ENCODE measurements at places on chromosomes 16 and 17.
A peak's percentile ranks its signal among the peaks of the same experiment; 100 is the strongest.

DNA sequence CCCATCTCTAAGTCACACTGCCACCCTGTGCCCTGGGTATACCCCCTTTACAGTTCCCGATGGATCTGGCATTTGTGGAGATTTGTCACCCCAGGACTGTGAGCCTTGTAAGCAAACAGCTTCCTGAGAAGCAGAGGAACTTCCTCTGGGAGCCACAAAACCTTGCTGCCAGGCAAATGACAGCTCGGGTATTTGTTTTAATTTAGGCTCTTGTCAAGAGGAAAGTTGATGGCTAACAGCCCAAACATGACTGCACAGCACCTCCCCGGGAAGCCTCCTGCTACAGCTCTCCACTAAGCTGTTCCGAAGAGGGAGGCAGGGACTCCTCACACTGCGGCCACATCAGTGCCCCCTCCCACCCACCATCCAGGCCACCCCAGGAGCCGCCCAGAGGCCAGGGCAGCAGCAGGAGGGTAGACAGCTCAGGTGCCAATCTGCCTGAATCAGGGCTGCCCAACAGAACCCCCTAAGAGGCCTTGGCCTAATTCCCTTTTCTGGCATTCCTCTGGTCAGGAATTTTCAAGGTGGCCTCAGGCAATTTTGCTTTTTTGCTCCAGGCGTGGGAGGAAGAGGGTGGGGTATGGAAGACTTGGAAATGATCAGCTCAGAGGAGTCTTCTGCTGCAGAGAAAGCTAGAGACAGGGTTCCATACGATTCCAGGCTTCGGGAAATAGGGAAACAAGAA is 2.6 kb downstream of the ABR start:
- no peak for ATAC-seq

DNA sequence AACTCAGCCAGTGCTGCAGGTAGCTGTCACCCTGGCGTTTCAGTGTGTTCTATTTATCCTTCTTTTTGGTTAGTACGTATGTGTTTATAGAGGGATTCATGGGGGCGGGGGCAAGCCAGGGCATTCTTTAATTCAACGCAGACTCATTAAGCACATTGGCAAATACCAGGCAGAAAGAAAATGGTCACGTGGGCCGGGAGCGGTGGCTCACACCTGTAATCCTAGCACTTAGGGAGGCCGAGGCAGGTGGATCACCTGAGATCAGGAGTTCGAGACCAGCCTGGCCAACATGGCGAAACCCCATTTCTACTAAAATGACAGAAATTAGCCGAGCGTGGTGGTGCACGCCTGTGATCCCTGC is 69.1 kb downstream of the HAPSTR1 start:
- ATAC-seq: no peak

- no peak for ATAC-seq
Observed at GRCh38 chr17:5825717-5826330, 241.5 kb upstream of the NLRP1 start.

DNA sequence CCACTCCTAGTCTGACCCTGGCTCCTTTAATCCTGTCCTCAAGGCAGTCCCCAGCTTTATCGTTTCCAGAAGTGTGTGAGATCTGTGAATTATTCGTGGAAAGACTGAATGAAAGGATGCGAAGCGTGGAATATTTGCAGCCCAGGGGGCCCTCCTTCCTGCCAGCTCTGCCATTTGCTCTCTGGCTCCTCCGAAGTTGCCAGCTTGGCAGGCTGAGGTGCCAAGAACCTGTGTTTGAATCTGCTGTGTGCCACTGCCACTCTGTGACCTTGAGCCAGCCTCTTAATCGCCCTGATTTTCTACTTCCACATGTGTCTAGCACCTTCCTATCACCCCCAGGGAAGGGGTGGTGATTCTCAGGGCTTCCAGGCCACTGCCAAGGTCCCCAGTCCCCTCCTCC is 10.8 kb downstream of the TBKBP1 start:
- no peak for ATAC-seq

- no peak for ATAC-seq
Observed at GRCh38 chr17:55726440-55726839, 3.8 kb upstream of the TMEM100 start.

DNA sequence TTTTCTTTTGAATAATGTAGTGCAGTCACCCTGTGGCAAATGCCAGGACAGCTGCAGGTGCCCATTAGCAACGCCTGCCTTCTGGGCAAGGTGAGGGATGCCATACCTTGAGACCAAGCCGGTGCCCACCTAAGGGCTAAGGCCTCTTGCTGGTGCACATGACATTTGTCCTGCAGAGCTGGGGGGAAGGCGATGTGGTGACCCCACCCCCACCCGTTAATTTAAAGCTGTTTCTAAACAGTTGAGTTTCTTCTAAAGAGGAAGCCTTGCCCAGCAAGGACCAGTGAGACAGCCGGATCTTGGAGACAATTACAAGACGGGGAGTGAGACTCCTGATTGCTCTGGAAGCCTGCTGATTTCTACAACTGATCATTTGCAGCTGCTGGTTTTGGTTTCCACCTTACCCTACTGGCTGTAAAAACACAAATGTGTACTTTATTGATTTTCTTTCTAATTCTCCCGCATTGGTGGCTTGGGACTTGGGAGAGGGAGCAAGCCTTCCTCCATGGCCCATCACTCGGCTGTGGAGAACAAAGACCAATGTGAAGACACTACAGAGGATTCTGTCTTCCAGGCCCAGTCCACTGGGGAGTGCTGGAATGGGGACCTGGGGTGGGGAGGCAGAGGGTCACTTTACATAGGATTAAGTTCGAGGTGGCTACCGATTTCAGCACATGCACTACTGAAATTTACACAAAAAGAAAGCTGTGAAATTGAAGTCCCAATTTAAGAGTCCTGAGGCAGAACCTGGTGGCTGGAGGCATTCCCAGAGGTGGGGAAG is 2.7 kb downstream of the CDK5R1 start:
- ATAC-seq: no peak

- ATAC-seq: no peak
Observed at GRCh38 chr17:63840591-63841349, 1.7 kb downstream of the SMARCD2 start.

DNA sequence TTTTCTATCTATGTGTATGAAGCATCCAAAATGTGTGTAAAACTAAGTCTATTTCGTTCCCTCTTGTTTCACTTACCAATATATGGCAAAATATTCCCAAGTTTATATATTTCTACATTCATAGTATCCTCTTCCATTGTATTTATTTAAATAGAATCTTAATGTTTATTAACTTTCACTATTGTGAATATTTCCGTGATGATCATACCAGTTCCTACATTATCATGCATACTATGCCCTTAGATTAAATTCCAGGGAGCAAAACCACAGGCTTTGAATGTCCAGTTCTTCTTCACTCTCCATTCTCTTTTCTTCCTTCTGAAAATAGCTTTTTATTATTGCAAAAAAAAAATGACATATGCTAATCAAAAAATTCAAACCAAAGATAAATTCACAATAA is 4.0 kb downstream of the MAP2K6 start:
- ATAC-seq: no peak

DNA sequence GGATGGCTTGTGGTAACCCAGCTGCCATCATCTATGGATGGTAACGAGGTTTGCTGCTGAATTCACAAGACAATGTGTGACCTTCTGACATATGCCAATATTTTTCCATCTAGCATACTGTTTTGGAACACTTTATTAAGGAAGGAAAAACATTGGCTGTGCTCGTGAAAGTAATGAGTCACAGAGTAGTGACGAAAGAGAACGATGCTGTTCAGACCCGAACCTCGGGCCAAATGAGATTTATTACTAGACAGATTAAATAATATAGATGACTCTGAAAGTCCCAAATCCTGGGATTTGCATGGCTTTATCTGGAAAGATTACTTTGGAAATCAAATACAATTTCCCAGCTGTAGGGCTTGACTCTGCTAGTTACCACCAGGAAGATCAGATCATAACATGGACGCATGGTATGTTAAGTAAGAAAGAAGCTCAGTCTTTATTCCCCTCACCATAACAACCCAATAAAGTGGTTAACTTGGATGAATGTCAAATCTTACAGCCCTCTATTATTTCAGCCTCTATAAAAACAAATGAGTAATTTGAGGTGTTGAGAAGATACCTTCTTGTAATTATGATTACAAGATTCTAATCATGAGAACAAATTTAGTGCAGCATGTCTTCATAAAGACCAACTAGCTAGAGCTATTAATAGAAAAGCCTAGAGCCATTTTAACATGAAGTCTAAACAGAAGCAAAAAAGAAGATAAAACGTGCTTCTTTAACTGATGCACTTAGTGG is 32.6 kb downstream of the ERN1 start:
- peak; percentile 21 for ATAC-seq

- no peak for ATAC-seq
Observed at GRCh38 chr17:32015245-32016013, 8.2 kb downstream of the LRRC37B start.

DNA sequence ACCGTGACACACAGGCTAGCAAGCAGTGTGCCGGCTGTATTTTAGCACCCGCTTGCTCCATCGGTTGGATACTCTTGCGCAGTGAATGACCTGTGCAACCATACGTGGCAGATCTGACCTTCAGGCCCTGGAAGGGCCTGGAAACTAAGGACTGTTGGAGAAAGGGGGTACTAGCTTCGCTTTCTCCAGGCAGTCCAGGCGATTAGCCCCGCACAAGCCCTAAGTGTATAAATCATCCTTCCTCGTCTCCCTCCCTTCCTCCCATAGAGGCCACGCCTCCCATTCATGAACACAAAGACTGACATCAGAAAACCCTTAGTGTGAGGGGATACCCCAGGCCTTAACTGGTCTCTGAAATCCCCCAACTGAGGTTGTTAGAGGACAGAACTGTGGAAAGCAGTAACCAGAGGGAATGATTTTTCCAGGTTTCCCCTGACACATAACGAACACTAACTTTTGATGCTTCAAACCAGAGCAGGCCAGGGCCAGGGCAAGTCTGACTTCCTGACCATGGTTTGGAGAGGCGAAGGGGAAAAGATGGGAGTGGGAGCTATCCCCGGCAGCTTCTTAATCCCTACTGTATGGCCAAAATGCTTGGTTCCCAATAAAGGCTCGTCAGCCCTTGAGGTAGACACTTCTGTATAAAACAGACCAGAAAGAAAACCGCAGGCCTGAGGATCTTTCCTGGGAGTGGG is 1.4 kb upstream of the DYNLL2 start:
- no peak for ATAC-seq

GRCh38 chr17:7915179-7915610 is 894 bp downstream of the RNF227 start:
- no peak for ATAC-seq

DNA sequence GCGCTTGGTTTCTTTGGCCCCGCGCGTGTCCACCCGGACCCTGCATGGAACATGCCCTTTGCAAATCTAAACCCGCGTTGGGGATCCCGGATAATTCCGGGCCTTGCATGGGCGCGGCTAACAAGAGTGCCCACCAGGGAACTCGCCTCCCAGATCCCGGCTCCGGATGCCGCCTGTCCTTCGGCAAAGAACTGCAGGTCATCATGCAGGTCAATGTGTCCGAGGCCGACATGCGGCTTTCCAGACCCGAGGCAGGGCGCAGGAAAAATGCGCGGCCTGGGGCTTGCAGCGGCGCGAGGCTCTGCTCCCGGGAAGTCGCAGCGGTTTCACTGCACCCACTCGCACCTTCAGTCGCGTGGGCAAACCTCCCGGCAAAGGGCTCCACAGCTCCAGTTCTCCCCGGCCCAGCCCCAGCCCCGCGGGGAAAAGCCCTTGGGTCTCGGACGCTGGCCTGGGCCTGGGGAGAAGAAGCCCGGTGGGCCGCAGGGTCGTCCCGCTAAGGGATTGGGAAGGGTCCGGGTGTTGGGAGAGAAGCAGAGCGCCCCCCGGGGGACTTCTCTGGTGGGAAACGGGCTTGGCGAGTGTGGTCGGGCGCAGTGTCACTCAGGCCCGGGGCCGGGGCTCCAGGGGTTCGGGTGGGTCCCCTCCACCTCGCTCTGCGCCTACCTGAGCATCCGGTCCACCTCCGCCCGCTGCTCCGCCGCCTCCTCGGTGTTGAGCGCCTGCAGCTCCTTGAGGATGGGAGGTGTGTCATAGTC is 805 bp downstream of the HNF1B start:
- no peak for ATAC-seq

DNA sequence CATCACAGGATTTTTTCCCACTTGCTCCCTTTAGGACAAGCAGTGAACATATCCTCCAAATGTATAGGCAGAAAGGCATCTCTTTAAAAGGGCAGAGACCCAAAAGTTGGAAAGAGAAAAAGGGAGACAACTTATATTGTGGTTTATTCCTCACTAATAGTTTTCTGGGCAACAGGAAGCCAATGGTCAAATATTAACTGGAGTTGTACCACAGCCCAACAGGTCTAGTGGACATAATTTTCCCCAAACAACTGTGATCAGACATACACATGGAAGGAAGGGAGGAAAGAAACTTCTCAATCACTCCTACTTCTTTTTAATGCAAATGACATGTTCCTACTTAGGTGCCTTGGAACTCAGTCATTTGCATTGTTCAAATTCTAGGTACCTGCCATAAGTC is 78.4 kb downstream of the SOX9 start:
- ATAC-seq: no peak

GRCh38 chr16:54236773-54237172 is 49.8 kb downstream of the IRX3 start:
- peak; percentile 38 for ATAC-seq

DNA sequence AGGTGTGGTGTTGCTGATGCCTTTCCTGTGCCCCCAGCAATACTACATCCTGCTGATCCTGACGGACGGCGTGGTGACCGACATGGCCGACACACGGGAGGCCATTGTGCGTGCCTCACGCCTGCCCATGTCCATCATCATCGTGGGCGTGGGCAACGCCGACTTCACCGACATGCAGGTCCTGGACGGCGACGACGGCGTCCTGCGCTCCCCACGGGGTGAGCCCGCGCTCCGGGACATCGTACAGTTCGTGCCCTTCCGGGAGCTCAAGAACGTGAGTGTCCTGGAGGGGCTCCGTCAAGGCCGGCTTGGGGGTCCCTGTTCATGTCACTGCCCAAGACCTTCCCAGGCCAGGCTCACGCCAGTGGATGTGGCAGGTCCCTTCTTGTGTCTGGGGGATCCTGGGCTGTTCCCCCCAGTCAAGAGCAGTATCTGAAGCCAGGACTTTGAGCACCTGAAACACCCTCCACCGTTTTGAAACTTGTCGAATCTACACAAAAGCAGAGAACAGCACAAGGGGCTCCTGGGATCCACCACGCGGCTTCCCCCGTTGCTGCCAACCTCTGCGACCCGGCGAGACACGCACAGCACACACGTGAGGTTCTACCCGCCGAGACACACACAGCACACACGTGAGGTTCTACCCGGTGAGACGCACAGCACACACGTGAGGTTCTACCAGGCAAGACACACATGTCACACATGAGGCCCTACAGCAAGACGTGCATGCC is 17.9 kb upstream of the DPEP1 start:
- ATAC-seq: no peak

All from esophagus mucosa (tissue), 1 donor.